ENCODE measurements at places on chromosomes 2 and 18.

DNA sequence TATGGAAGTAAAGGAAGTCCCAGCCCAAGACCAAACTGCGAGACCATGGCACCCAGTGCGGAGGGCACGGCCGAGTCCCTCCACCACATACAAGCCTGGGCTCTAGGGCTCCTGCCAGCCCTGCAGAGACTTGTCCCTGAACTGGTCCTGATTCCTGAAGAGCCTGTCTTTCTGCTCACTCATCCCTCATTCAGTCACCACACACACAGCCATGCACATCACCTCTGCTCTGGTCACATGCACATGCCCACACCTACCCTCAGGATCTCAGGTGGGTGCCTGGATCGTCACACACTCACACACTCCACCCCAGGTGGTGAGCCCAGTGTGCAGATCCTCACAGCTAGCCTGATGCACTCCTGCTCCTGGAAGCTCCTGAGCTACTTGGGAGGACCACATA lies 71.4 kb upstream of the LAPTM4A start:
- no peak for DNase-seq

- DNase-seq = no peak
Observed at GRCh38 chr18:12066910-12067511, 26.6 kb upstream of the ANKRD62 start.

DNA sequence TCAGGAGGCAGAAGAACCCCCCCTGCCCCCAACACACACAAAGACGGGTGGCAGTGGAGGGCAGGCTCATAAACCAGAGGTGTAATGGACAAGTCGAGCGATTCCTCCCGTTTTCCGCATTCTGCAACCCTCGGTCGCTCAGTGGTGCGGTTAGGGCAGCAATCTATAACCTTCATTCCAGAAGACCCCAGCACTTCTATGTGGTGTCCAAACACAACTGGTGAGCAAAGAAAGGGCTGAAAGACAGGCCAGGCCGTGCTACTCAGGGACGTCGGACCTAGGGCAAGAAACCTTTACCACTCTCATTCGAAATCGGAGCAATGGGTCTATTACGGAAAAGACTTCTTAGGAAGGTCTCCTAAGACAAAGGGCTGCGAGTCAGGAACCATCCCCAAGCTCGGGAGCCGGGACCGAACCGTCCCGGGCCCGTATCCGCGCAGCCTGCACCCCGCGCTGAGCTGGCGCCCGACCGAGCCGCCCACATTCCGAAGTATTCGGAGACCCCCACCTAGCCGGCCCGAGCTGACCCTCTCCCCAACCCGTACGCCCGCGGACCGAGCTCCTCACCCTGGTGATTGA lies 568 bp downstream of the ARL5A start:
- no peak for DNase-seq

GRCh38 chr2:129764376-129765325 lies 214.8 kb upstream of the RAB6C start:
- no peak for DNase-seq

DNA sequence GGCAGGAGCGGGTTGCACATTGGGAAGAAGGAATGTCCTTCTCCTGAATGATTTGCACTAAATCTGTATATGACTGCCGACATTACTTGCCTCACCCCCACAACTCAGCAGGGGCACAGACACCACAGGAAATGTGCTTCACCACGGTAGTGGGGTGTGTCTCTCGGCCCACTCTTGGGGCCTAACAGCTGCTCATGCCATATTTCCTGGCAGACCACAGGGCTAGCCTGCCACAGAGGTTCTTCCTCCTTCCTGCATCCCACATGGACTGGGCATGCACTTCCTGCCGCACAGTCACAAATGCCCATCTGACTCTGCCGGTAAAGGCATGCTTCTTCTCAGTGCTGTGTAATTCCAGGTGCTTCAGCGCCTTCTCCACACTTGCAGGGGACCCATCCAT lies 10.3 kb upstream of the PAPOLG start:
- no peak for DNase-seq

- DNase-seq = no peak
Observed at GRCh38 chr2:66156171-66156570, 278.8 kb upstream of the MEIS1 start.

DNA sequence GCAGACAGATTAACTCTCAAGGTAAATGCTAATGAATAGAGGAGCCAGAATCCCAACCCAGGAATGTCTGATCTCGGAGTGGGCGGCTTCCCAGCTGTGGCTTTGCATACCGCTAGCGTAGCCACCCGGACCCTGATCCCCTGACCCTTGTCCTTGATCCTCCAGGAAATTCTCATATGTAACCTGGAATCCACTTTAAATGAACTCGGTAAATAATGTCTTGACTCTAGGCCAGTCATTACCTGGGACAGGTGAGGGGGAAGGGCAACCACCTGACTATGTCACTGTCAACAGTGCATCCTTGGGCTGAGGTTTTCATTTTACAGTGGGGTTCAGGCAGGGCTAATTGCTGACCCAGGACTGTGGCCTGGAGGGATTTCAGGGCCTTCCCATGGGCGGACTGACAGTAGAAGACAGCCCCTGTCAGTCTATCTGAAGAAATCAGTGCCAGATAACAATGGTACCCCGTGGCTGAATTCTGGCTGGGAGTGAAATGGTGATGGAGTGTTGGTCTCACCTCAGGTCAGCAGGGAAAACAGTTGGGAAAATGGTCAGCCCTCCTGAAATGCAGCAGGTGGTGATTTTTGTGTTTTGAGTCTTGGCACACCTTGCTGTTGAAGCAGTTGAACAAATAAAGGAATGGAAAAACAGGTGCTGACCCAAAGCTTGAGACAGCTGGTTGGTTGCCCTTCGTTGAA lies 9.6 kb downstream of the ACKR3 start:
- no peak for DNase-seq

GRCh38 chr2:47321006-47321405 lies 82.0 kb upstream of the MSH2 start:
- no peak for DNase-seq

DNA sequence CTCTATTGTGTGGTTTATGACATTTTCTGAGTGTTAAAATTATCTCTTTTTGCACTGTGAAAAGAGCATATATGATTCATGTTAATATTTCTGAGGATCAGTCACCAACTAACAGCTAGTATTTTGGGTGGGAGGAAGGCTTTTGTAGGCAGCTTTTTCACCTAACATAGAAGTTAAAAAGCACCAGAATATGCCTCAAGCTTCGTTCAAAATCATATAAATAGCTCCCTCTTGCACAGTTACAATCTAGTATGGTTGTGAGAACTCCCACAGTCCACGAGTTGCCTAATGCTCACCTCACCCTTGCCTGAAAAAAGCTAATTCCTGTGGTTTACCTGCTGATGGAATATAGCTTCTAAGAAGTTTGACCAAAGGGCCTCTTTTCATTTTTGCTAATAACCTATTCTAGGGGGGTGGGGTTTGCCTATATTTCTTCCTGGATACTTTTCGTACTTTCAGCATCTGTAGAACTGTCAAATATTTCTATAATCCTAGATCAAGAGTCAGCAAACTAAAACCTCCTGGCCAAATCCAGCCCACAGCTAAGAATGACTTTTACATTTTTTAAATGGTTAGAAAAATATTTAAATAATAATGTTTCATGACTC lies 167.1 kb upstream of the FOSL2 start:
- no peak for DNase-seq

DNA sequence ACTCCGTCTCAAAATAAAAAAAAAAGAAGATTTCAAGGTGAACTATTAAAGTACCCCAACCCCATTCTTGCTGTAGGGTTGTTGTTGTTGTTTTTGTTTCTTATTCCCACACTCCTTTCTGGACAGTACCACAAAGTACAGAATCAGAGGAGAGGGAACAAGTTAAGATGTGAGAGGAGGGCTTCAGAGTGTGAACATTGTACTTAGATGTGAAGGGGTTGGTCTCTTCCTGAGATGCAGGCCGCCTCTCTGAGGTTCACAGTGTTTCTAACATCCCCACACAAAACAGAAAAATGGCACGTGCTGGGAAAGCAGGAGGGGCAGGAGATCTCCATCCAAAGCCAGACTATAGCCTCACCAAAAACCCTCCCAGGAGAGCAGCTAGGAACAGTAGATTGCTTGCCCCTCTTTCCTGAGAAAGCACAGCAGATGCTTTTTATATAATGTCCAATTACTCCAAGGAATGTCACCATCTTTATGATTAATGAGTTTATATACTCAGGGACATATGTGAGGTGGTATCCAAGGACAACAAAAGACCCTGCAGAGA lies 22.6 kb downstream of the ADD2 start:
- no peak for DNase-seq

GRCh38 chr2:120110507-120110906 lies 97.6 kb downstream of the EPB41L5 start:
- DNase-seq = no peak

DNA sequence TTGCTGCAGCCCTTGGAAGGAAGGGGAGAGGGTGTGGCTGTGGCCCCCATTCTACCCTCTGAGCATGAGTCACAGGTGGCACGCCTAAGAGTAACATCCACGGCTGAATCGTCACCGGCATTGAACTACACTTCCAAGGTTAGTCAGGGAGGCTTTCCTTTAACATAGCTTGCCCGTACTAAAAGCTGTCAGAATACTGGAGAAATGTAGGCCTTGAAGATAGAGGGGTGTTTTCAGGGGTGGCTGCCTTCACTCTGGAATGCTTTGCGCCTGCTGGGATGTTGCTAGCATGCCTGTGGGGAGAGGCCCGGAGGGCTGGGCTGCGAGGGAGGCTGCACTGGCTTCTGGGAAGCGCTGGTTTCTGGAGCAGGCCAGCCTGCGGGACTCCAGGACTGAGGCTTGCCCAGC lies 333.7 kb downstream of the AGAP1 start:
- DNase-seq = no peak

DNA sequence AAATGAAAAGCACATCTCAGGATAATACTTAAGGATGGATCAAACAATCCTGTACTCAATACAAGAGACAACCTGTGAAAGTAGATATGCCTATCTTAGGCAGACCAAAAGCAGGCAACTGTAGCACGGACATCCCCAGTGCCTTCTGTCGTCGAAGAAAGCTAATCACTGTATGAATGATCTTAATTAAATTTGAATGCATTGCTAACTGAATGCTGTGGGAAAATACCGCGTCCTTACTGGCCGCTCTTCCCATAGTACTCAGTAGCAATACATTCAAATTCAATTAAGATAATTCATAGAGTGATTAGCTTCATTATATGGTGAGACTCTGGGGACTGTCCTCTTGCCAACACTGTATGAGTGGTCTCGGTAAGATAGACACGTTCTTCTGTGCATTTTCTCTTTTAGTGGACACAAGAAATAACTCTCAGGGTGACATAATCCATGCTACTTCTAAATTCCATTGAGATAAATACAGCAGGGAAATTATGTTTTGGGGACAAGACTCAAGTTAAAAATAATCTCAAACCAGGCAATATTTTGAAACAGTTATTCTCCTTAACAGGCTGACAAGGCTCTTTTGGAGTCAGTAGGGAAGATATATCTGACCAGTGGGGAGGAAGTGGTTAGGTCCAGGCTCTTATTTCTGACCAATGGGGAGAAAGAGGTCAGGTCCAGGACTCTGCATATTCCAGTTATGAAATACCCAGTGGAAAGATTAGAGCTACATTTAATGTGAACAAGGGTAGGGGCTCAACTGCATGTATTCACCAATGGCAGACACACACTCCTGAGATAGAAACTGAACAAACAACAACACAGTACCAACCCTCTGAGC lies 97.3 kb downstream of the DOCK10 start:
- DNase-seq = no peak

GRCh38 chr2:187939180-187939579 lies 352.5 kb upstream of the GULP1 start:
- no peak for DNase-seq

DNA sequence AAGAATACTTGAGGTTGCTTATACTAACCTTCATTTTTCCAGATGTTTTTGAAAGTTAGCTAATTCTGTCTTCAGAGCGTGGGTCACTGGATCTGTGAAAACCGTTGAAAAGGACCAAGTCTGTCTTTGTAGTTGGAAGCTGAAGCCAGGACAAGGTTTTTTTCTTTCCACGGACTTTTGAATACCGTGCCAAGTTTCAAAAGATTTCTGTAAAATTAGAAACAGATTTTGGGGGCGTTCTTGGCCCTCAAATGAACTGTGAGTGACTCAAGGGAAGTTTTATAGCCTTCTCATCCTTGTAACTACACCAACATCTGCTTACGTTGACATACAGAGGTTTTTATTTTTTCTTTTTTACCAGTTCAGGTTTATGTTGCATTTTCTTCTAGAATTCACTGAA lies at the start of gene FAP:
FAP (minus strand) TSS at position 152 of the 400 bp plus-strand sequence; CDS start at position 34, 118 bp downstream.
- DNase-seq = no peak

DNA sequence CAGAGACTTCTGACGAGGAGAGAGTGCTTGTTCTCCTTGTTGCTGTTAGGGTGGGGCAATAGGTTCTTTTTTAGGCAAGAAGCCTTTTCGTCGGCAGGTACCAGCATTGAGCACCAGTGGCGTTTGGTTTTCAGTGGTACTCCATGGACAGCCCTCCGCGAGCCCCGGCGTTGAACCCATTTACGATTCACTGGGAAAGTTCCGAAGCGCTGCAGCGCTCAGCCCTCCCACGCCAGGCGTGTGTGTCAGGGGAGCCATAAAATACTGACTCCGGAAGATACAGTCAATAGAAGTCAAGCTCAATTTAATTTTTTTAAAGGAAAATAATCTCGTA lies 494 bp upstream of the ROCK1 start:
- DNase-seq = no peak

DNA sequence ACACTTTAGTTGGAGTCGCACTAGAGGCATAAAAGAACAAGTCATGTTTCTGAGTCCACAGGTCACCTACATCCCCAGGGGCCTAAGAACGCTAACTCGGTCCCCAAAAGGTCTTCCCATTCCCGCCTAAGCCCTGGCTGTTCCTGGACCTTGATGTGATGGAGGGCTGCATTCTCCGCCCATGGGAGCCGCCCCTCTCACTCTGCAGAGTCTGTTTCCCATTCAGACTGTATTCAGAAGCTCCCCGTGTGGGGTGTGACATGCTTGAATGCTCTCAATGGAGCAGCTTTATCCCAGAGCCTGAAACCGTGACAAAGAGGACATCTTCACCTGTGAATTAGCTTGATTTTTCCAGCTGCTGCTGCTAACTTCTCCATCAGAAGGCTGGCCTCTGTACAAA lies 319.0 kb upstream of the KLHL29 start:
- no peak for DNase-seq
